ENCODE measurements at places on chromosomes 7 and 10.
A peak's percentile ranks its signal among the peaks of the same experiment; 100 is the strongest.

DNA sequence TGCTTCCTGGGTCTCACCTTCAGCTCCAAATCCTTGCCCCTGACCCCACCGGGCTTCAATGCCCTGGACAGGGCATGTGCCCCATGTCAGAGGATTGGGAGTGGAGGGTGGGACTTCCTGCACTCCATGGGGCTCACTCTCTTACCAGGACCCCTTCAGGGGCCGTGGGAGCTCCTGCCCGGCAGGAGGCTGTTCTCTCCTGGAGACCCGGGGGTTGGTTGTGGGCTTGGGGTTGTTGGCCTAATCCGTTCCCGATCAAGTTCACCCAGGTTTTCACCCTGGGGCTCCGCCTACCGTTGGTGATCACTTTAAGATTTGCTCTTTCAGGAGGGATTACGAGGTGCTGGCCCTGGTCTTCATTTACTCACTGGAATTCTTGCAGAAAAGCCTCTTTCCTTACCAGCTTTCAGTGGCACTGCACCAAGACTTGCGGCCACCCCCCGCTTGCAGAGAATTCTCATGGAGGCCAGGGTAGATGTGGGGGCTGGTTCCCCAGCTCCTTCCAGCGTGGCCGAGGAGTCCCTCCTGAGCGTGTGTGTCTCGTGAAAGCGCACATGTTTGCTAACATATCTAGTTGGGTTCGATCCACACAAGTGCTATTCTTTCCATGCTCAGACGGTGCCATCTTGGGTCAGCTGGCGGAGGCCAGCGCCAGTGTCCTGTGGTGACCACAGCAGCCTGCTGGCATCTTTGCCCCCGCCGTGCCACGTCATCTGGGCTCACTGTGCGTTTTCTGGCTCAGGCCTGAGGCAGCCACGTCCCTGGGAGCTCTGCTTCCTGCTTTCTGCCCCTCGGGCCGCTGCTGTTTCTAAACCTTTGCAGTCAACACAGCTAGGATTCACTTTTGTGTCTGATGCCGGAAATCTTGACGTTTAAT is 15.6 kb downstream of the PWWP2B start:
- DNase-seq, result no peak

DNA sequence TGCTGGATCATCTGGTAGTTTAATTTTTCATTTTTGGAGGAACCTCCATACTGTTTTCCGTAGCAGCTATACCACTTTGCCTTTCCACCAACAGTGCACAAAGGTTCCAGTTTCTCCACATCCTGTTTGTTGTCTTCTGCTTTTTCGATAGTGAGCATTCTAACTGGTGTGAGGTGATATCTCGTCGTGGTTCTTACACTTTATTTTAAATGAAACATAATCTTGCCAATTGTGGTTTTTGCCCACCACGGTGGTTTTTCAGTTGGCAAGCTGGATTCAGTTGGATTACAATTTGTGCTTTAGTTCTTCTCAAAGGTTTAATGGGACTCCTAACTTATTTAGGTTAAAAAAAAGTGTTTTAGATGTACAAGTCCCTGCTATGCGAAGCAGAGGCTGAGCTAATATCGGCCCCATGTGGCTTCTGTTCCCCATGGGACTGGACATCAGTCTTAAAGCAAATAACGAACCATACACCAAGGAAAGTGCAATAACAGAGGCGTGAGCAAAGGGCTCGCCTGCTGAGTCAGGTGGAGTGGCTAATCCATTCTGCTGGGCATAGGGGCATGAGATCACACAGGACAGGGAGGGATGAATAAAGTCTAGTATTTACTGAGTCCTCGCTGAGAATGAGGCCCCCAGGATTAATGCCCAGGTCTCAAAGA is 153.6 kb downstream of the AOAH start:
- DNase-seq, result no peak

- DNase-seq, result peak; percentile 29
These were observed at the start of gene PLXNA4 for GRCh38 chr7:132575982-132576720. Gene PLXNA4, minus strand, starts transcription at chr7:132576470. Its CDS starts 67,777 bp downstream, at chr7:132508693.

DNA sequence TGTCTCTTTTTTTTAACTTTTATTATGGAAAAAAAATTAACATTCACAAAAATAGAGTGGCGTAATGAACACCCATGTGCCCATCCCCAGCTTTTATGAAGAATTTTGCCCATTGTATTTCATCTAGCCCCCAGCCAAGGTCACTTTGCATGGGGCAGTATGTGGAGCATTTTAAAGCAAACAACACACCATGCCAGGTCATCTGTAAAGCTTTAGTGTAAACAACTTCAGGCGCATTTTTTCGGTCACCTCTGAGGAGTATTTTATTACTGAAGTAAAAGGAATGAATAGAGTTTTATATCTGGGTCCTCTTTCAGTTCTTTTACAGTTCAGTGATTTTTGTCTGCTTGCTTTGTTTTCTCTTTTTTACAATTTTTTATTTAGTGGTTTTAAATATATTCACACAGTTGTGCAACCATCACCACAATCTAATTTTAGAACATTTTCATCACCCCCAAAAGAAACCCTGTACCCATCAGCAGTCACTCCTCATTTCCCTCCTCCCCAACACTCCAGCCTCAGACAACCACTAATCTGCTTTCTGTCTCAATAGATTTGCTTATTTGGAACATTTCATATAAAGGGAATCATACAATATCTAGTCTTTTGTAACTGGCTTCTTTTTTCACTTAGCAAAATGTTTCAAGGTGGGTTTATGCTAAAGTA is 87.9 kb downstream of the SLC37A3 start:
- no peak for DNase-seq

DNA sequence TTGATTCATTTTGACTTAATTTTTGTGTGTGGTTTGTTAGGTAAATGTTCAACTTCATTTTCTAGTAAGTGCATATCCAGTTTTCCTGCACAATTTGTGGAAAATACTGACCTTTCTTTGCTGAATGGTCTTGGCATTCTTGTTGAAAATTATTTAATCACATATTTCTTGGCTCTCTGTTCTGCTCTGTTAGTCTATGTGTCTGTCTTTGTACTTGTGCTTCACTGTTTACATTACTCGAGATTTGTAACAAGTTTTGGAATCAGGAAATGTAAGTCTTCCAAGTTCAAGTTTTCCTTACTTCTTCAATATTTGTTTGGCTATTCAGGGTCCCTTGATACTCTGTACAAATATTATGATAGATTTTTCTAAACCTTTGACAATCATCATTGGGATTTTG is 838.2 kb upstream of the POM121L12 start:
- no peak for DNase-seq

- DNase-seq, result no peak
These were observed 211.6 kb upstream of the MBL2 start for GRCh38 chr10:52984169-52984568.

GRCh38 chr7:92297736-92298135 is 52.0 kb downstream of the ANKIB1 start:
- DNase-seq, result no peak

GRCh38 chr7:50282813-50283605 is 21.5 kb upstream of the IKZF1 start:
- no peak for DNase-seq

DNA sequence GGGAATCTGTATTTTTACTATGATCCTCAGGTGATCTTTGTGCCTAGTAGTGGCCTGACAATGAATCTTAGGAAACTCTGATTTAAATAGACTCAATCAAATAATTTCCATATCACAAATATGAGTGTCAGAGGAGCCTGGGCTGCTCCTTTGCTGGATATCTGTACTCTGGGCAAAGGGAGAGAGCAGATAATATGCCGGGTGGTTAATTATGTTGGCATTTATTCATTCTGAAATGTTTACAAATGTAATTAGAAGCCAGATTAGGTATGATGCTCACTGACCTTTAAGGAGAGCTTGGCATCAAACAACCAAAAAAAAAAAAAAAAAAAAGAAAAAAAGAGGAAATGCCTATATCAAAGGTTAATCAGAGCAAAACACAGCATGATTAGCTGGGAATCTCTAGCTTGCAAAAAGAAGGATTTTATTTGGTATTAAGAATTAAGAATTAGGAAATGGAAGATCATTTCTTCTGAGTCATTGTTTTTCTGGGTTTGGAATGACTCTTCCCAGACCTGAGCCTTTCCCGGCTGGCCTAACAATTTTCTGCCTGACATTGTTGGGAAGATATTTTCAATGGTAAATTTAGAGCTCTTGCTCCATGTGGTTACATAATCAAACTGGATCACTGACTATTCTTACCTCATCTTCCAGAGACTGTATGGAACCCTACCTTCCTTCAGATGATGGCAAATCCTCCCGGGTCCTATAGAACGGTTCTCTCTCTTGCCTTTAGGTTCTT is 365.3 kb downstream of the REEP3 start:
- DNase-seq, result no peak

DNA sequence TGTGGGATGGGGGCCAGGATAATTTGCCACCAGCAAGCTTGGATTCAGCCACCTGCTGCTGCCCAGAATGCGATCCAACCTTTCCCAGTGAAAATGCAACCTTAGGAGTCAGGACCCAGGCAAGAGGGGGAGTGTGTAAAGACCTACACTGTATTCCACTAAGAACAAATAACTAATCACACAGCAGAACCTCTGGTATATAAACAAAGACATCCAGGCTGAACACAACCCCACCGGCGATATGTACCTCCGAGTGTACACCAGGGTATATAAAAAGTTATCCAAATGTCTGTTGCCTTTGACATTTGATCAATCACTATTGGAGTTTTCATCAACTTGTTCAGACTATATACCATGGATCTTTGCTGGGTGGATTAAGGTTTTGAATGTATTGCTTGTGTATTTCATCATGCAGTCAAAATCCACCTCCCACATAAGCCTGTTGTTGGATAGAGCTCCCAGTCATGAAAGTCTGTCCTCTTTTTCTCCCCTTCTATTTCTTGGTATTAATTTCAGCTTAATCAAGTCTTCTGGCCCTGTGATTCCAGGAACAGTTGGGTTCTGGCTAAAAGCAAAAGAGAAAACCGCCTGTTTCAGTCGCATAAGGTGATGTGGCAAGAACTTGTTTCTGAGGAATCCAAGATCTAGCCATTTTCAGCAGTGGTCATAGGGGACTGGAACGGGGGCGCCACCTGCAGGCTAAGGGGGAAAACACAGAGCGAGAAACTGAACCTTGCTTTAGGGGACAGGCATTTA is 290.7 kb downstream of the CCDC3 start:
- peak; percentile 75 for DNase-seq

GRCh38 chr10:75722609-75723008 is 291.2 kb downstream of the LRMDA start:
- no peak for DNase-seq

Measured in left cardiac atrium (tissue), 4 donors.